AG09309 (cell line): ENCODE measurements at places on chromosomes 2 and 18.

DNA sequence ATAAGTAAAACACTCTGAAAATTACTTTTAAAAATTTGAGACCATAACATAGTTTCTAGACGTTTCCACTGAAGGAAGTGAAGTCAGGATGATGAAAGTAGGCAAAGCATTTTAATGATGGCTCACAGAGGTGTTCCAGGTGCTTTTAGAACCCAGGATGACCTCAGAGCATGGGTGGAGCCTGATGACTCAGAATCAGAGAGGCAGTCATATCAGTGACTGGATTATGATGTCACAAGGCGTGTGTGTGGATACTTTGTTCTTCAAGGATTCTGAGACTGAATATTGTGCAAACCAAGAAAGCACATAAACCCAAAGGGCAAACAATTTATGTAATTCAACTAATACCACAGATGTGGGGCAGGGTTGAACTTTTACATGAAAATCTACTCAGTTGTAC lies 208.0 kb upstream of the FBXO11 start:
- DNase-seq, result no peak

DNA sequence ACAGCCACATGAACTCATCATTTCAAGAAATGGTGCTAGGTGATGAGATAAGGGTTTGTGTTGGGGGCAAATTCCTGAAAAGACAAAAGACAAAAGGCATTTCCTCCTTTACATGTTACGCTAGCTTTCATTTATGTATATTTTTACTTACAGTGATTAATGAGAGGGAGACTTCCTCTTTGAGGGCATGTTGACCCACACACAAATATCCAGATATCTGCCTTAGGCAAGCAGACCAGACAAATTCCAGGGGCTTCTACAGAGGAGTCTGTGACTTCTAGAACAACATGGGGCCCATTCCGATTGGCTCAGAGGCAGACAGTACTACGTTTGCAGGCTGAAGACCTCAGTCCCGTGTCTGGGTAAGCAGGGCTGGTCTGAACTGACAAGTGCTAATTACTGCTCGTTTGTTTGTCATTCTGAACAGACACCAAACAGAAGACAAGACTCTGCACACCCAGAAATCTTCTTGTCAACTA lies 74.8 kb upstream of the ST6GAL2 start:
- no peak for DNase-seq

DNA sequence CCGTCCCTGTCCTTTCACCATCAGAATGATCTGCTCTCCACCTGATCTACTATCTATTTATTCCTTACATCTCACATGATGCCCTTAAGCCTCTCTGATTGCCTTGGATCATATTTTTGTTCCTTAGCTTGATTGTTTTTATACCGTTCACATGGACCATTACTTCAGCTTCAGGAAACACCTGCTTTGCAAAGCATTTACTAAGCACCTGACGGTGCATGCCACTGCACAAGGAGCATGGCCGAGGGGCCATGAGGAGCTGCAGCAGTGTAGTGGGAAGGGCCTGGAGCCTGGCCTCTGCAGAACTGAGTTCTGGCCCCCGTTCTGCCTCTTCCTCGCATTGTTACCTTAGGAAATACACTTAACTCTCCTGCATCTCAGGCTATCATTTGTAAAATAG lies 124.1 kb upstream of the NDUFV2 start:
- no peak for DNase-seq

DNA sequence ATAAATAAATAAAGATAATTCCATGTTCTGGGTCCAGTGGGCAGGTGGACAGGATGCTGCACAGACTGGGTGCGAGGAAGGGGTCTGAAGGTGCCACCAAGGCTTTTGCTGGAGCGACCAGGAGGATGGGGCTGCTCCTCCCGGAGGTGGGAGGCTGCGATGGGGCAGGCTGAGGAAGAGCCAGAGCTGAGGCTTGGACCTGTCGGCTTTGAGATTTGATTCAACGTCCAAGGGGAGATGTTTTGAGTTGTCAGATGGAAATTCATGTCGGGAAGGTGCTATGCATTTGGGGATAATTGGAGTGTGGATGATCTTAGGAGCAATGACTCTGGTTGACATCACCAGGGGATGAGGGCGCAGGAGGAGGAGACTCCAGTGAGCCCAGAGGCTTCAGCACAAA lies 11.7 kb downstream of the ALLC start:
- DNase-seq, result no peak

DNA sequence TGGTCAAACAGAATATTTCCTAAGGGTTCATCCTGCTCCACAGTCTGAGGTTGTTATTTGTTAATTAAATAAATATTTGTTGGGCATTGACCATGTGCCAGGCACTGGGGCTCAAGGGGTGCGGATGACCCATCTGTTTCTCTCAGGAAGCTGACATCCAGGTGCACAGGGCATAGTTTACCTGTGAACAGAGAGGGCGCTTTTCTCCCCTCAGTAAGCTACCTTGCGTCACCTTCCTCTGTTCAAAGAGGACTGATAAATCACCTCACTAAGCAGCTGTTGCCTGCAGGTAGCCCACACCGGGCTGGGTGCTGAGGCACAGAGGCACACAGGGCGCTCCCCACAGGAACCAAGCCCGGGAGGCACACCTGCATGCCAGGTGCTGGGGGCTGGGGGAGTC lies 41.6 kb downstream of the SH3RF3 start:
- DNase-seq, result no peak

- peak; percentile 99 for DNase-seq
Observed at GRCh38 chr2:46082531-46083485, 214.4 kb upstream of the EPAS1 start.

DNA sequence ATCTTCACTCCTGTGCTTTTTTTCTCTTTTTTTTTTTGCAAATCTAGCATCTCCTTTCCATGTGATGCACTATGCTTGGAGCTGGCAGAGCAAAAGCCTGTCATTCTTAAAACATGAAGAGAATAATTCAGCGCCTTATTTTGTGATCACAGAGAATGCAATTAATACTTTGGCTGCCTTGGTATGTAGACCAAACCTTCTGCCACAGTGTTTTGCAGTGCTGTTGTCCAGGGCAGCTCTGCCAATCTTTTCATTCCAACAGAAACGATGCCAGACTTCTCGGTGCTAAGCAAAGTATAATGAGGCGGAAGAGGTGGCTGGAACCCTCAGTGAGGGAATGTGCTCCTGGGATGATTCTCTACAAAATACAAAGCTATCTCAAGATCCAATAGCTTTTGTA lies 25.6 kb downstream of the BCL2 start:
- no peak for DNase-seq

GRCh38 chr18:62144338-62144737 lies 42.5 kb downstream of the PIGN start:
- DNase-seq, result no peak

- DNase-seq, result no peak
Observed at GRCh38 chr2:71851094-71851750, 296.4 kb downstream of the CYP26B1 start.

DNA sequence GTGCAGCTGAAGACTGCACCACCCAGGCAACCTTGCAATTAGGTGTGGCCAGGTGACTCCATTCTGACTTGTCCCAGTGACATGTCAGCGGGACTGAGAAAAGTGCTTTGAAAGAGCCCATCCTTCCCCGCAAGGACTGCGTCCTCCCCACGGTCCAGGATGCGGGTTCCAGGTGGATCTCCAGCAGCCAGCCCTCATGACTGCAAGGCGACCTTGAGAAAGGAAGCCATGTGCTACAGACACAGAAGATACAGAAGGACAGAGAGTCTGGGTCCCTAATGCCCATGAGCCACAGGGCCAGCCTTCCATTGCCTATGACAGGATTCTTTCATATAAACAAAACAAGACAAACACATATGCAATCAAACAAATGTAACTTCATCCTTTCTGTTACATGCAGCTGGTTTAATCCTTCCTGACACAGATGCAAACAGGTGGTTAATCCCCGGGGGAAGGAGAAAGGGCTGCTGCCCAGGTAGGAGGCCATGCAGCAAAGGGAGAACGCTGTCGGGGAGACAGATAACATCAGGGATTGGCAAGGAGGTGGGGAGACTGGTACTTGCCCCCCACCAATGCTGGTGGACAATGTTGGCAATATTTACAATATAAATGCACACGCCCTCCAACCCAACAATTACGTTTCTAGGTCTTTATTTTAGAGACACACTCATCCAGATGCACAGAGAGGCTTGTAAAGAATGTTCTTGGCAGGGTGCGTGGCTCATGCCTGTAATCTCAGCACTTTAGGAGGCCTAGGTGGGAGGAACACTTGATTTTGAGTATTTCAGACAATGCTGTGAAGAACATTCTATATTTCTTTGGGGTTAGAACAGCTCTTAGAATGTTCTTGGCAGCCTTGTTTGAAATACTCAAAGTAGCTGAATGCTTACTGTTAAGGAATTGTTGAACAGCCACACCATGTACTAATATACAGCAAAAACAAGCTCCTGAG lies 64.8 kb downstream of the NCAPH start:
- no peak for DNase-seq

GRCh38 chr2:119184512-119184911 lies 26.0 kb upstream of the C1QL2 start:
- DNase-seq, result no peak

DNA sequence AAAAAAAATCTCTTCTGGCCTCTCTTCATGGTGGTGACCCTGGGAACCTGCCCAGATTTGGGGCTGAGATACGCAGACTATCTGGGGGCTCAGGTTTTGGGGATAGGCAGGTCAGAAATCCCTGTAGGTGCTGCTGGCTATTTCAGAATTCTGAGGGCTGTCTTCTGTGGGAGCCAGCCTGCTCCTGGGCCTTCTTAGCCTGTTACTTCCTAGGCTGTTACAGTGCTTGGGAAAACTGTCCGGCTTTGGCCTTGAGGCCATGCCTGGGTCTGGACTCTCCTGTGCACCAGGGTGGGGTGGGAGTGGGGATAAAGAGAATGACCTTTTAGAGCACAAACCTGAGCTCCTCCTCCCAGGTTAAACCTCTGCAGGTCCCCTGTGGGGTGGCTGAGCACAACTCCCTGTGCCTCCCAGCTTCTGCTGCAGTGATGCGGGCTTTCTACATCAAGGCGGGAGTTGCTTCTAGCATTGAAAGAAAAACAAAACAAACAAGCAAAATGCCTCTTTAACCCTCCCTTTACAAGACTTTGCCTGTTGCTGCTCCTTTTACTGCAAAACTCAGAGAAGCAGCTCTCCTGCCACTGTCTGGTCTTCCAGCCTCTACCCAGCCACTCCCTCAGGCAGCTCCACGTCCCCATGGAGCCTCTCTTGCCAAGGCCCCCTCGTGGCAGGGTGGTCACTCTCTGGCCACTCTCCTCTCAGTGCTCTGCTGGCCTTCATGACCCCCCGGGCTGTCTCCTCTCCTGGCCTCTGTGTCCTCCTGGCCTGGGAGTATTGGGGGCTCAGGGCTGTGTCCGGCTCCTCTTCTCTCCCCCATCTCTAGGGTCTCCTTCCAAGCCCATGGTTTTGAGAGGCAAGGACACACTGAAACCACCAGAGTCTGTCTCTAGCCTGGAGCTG lies 293.0 kb upstream of the HS6ST1 start:
- no peak for DNase-seq

- no peak for DNase-seq
Observed at GRCh38 chr18:11871501-11871900, 20.3 kb downstream of the CHMP1B start.

GRCh38 chr2:68158134-68158447 lies 403 bp downstream of the PNO1 start:
- DNase-seq, result no peak

GRCh38 chr18:63189817-63190216 lies 129.8 kb downstream of the BCL2 start:
- DNase-seq, result no peak

DNA sequence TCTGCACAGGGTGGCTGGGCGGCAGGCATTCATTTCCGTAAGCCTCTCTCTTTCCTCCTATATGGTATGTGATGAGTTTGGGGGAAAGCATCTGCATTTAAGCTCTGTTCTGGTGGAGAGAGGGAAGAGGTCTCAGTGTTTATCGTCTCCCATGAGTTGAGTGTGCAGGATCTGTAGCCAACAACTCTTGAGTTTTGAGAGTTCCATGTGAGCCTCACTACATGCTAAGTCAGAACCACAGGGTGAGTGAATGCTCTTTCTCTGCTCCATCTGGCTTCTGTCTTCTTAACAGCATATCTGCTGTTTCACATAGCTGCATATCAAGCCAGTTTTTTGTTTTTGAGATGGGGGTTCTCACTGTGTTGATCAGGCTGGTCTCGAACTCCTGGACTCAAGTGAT lies 22.7 kb downstream of the RAB31 start:
- no peak for DNase-seq

DNA sequence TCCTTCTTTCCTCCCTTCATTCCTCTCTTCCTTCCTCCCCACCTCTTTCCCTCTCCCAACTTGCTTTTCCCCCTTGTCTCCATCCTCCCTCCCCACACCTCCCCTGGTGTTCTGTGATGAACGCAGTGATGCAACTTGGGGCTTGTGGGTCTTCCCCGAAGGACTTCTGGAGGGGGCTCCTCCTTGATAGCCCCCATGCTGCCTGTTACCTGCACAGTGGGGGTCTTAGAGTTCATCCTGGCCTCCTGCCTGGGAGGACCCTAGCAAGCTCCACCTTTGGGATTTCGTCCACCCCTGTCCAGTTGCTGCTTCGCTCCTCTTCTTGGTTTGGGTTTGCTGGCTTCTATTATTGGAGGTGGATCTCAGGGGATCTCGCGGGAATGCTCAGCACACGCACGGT lies 43.7 kb upstream of the AFF3 start:
- DNase-seq, result no peak

GRCh38 chr18:59742325-59743111 lies 45.3 kb upstream of the CCBE1 start:
- DNase-seq, result peak; percentile 46

- DNase-seq, result no peak
Observed at GRCh38 chr2:165448406-165448805, 21.1 kb upstream of the CSRNP3 start.

DNA sequence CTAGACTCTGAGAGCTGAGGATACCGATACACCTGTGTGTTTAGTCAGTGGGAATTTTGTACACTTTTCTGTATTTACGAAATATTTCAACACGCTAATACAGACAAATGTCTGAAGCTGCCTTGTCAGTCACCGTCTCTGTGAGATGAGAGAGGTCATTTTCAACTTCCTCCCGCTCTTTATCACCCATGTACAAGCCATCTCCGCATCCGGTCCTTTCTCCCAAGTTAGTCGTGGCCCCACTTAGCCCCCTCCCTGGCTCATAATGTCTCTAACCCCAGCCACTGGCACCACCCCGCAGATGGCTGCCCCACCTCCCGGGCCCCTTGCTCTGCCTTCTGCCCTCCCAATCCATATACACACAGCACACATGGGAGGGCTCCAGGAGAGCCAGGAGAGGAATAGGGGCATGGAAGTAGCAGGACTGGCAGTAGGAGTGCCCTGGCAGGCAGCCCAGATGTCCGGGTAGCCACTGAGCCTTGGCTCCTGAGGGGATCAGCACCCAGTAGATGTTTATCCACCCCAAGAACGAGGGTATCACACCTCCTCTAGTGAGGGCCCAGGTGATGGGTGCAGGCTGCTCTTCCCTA lies 2.0 kb upstream of the RUFY4 start:
- no peak for DNase-seq

GRCh38 chr2:50729306-50730049 lies 302.5 kb downstream of the NRXN1 start:
- no peak for DNase-seq

GRCh38 chr18:25465152-25465732 lies 113.3 kb upstream of the ZNF521 start:
- no peak for DNase-seq

- DNase-seq, result no peak
Observed at GRCh38 chr2:83172841-83173240, 1286.2 kb downstream of the SUCLG1 start.

GRCh38 chr18:12838178-12838634 lies 45.8 kb downstream of the PTPN2 start:
- peak; percentile 89 for DNase-seq

- DNase-seq, result no peak
Observed at GRCh38 chr2:46813020-46813415, 102.6 kb downstream of the MCFD2 start.
